ENCODE measurements at places on chromosomes 12 and 14. TPM values are rescaled to one million over a fixed set of nuclear protein-coding genes. Genes with fewer than 3 reads are reported as not detected.

GRCh38 chr14:105528586-105529318, 2.4 kb downstream of the TMEM121 start:
- DNase-seq: peak; percentile 52

DNA sequence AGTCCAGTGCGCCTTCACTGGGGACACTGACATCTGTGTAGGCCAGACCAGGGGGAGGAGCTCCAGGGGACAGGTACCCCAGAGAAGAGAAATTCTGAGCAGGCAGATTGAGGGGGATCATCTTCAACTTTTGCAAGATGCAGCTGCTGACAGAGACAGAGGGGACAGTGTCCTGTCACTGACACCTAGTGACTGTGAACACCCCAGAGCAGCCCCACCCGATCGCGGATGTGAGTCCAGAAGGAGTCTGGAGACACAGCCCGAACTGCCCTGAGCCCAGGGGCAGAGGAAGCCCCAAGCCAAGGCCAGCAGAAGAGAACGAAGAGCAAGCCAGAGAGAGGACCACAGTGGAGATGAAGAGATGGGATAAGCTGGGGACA, 21.7 kb upstream of the LRTM2 start:
- DNase-seq: peak; percentile 41

DNA sequence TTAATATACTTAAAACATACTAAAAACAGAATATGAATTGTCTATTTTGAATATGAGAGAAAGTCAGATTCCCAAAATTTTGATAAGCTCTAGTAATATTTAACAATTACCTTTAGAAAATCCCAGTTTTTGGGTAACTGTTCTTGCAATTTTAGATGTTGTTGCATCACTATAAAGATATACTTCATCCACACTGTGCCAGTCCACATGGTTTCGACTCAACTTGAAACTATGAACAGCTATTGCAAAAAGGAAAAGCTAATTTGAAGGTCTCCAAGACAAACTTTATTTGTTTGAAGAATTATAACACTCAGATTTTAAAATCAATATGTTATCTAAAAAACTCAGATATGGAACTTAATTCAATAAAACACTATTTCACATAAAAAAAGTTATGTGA, 59.9 kb downstream of the DDHD1 start:
- DNase-seq: no peak

- DNase-seq: no peak
Observed at GRCh38 chr12:54870617-54871016, 16.3 kb downstream of the MUCL1 start.

- DNase-seq: no peak
Observed at GRCh38 chr12:78210894-78211302, 380.2 kb downstream of the NAV3 start.

DNA sequence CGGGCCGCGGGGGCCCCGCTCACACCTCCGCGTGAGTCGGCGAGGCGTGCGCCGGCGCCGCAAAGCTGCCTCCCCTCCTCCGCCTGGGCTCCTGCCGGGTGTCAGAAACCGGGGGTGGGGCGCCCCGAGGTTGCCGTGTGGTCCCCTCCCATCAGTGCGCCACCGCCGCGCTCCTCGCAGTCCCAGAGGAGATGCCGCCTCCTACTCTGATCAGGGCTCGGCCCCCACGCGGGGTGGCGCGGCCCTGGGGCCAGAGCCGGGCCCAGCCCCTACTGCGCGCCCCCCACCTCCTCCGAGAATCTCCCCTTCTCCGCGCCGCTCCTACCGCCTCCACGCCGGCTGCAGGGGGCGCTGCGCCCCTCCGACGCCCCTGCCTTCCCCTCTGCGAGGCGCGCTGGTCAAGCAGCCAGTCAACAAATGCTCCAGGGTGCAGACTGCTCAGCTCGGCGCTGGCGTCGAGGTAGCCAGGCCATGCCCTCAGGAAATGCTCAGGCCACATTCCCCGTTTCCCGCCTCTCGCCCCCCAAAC, 467 bp upstream of the JAG2 start:
- DNase-seq: no peak

DNA sequence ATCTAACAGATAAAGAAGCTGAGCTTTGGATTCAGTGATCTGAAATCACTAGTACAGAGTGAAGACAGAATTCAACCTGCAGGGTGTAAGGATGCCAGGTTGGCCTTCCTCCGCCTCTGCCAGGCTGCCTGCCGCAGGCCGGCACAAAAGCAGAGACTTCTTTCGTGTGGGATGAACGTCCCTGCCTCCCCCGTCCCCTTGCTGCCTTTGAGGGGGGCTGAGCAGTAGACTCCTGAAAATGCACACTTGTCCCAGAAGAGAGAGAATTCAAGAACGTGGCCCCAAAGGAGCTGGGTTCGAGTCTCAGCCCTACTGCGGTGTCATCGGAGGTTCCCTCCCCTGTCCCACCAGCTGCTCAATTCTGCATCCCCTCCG, 154.3 kb downstream of the BCL11B start:
- DNase-seq: no peak

- no peak for DNase-seq
Observed at GRCh38 chr12:57418255-57418654, 12.6 kb downstream of the R3HDM2 start.

- no peak for DNase-seq
Observed at GRCh38 chr12:14394317-14395073, 29.0 kb downstream of the ATF7IP start.

DNA sequence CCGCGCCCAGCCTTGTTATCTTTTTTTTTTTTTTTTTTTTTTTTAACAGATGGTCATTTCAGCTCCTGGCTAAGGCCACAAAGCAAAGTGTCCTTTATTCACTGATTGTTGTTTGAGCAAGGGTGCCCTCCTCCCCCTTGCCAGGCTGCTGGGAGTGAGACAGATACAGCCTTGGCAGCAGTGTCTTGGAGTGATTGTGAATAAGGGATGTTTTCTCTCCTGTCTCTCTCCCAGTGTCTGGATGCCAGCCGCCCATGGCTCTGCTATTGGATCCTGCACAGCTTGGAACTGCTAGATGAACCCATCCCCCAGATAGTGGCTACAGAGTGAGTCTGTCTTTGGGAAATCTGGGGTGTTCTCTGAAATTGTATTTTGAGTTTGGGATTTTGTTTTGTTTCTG, 28.7 kb downstream of the FNTB start:
- DNase-seq: no peak

DNA sequence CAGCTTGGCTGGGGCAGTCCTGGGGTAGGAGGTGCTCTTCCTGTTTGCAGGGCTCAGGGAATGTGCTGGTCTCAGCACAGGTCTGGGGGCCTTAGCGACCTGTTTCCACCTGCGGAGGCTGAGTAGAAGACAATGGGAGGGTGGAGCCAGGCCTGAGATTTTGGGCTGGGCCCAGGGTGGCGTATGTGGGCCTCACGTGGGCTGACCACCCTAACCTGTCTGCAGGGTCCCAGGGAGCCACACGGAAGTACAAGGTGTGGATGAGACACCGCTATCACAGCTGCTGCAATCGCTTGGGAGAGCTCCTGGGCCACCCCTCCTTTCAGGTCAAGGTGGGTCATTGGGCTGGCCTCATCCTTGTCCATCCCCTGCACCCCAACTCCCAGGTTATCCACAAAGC, 1.1 kb downstream of the NOC4L start:
- DNase-seq: no peak

DNA sequence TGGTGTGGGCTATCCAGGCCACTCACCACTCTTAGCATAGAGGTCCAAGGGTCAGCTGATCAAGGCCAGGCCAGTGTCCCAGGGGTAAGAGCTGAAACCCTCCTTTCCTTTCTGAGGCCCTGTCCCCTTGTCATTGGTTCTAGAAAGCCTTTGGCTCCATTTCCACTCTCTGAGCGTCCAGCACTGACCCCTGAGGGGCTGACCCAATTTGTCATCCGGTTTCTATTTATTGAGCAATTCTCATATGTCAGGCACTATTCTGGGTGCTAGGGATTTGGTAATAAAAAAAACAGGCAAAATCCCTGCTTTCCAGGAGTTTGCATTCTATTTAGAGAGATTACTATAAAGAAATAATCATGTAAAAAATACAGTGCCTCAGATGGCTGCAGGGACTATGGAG, 3.4 kb downstream of the KRT77 start:
- DNase-seq: no peak

DNA sequence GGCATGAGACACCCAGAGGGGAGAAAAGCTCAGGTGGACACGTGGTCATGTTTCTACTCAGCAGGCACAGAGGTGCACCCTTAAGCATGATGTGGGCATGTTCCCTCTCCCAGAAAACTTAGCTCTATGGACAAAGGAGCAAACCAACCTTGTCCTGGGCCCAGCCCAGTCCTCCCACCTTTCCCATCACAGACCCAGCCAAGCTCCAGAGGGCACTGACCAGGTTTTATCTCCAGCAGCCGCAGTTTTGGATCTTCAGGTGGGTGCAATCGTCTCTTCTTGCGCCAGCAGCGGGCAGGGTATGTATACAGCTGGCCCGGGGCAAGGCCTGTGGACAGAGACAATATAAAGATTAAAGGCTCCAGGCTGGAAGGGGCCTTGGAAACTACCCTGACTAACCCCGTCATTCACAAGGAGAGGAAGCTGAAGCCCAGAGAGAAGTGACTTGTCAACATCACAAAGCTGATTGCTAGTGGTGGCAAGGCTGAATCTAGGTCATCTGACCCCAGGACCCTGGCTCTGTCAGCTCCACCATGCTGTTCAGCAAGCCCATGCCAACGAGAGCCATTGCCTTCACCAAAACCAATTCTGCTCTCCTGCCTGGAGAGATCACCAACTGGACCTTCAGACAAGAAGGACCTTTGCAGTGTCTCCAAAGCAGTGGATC, 140.7 kb downstream of the DPF3 start:
- DNase-seq: no peak

- no peak for DNase-seq
Observed at GRCh38 chr12:122886161-122886560, 9.8 kb downstream of the VPS37B start.

DNA sequence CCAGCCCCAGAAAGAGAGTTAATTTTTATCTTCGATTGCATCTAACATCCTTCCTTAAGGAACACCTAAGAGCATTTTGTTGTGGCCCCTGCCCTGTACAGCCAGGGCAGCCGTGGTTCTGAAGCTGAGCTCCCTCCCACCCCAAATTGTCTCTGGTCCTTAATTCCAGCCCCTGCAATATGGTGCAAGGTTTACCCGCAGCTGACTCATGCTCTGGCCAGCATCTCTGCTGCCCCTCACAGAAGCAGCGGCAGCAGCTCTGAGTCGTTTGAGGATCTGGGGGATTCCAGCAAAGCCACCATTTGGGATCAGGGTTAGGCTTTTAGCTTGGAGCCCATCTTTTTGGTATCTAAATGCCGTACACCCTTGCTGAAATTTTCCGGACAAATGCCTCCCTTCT, 3.3 kb downstream of the DLK1 start:
- DNase-seq: no peak

GRCh38 chr12:52221912-52222457, 11.1 kb upstream of the KRT7 start:
- no peak for DNase-seq

DNA sequence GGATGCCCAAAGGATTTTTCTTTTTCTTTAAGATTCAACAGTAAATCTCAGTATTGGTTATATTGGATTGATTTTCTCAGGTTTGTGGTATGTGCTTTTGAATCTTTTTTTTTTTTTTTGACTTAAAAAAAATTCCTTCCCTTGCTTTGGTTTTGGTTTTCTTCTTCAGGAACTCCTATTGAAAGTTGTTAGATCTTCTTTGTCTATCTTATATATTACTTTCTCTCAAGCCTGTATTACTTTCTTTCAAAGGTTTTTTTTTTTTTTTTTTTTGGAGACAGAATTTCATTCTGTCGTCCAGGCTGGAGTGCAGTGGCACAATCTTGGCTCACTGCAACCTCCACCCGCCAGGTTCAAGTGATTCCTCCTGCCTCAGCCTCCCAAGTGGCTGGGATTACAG, 21.9 kb downstream of the PPP4R4 start:
- DNase-seq: no peak

GRCh38 chr14:91396959-91397815, 20.4 kb downstream of the CCDC88C start:
- DNase-seq: peak; percentile 67

DNA sequence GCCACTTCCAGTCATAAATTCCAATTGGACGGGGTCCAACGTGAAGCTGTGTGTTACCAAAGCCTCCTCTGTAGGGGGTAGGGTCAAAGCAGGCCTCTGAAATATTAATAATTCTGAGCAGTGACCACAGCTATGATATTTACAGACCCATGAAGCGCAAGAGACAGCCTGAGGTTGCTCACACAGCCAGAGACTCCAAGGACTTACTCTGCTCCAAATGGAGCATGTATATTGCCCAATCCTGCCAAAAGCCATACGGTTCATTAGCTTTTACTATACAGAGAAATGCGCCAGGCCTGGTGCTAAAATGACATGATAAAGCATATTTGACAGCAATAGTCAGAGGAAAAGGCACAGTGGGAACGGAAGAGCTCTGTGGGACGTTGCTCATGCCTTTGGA, 151.3 kb downstream of the PAH start:
- no peak for DNase-seq

DNA sequence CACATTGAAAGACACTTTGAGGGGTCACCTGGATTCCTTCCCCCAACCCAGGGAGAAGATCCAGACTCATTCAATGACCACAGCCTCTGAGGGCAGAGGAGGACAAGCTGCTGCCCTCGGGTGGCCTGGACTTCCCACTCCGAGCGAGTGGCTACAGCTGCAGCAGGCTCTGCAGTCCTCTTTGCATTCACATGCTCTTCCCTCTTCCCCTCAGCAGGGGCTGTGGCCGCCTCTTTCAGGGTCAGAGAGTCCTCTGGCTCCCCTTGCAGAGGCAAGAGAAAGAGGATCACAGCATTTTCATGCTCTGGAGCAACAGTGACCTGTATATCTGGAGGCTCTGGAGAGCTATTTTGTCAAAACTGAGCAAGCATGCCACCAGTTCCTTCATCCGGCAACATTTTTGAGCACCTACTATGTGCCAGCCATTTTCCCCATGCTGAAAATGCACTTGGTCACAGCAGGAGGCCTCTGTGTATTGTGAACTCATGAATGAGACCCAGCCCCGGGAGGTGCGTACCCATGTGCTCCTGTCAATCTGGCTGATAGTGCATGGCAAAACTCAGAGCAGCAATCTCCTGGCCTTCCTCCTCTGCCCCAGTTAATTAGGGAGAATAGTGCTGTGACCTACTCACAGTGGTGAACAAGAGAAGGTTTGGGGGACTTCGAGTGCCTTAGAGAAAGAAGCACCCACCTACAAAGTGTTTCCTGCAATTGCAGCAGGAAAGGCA, 42.9 kb upstream of the KCNA5 start:
- DNase-seq: no peak

GRCh38 chr14:104650981-104651875, 38.2 kb upstream of the INF2 start:
- DNase-seq: no peak

Gene NGB
- not detected for total RNA-seq

Gene FGF23
- not detected for total RNA-seq

Gene GPR162
- total RNA-seq: 21.5 TPM

Gene TWF1
- total RNA-seq: 60.6 TPM

Gene KRT80
- 3.0 TPM for total RNA-seq

Gene KLHDC1
- 7.4 TPM for total RNA-seq

Gene METTL25
- total RNA-seq: 15.7 TPM

Gene EPYC
- not detected for total RNA-seq

Gene ATG101
- total RNA-seq: 31.8 TPM

Gene FAM181A
- 6.4 TPM for total RNA-seq

Gene G2E3
- total RNA-seq: 14.3 TPM

Gene NEMF
- 66.1 TPM for total RNA-seq

Gene RNASE7
- total RNA-seq: not detected

Gene TMEM30B
- total RNA-seq: 20.3 TPM

Gene AQP6
- 0.09 TPM for total RNA-seq

Gene FKBP11
- total RNA-seq: 24.9 TPM

Data from lower lobe of right lung (tissue), 2 donors.